ENCODE measurements at places on chromosomes 2 and 18.

DNA sequence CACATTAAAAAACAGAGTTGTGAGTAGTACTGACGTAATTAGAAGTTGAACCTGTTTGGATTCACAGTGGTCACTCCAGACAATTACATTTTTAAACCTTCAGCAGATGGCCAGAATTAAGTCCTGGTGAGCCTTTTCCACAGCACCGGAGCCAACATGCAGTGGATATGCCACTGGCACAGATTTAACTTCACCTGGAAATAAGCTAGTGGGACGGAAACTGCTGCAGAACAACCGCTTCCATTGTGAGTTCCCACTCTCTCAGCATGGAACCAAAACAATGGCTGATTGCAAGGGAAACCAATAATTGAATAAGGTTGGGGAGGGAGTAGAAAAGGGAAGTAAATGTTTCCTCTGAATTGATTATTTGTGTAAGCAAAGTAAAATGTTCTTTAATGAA, 515.1 kb downstream of the STK39 start:
- DNase-seq = no peak

GRCh38 chr2:204472375-204472774, 72.9 kb upstream of the PARD3B start:
- DNase-seq = no peak

- DNase-seq = no peak
These were observed 12.7 kb downstream of the PCARE start for GRCh38 chr2:29061616-29062015.

DNA sequence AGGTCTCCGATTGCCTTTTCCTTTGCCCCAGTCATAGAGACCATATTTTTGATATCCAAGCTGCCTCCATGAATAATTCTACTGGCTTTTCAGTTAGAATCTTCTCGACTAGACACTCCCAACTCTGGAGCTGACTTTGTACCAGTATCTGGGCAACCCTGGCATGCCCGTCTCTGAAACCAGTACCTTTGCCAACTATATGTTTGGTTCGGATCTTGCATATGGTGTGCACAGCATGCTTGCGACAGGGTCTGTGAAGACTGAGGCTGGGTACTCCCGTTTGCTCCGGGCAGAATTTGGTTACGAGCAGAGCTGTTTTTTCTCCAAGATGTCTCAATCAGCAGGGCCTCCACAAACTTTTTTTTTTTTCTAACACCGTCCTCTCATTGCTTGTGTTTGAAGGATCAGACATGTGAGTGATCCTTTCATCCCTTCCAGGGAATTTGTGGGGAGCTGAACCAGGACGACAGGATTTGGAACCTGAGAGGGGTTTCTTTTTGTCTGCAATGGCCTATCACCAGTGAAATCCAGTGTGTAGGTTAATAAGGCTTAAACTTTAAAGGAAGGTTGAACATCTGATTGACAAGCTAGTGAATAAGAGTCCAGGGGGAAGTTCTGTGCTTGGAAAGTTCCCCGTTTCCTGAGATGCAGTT, 322.3 kb downstream of the MYCN start:
- no peak for DNase-seq

GRCh38 chr18:77049938-77050337, 82.6 kb downstream of the MBP start:
- DNase-seq = no peak

GRCh38 chr18:40877096-40877495, 1077.9 kb upstream of the PIK3C3 start:
- no peak for DNase-seq
